ENCODE measurements at places on chromosomes 12 and 14. TPM values are rescaled to one million over a fixed set of nuclear protein-coding genes. Genes with fewer than 3 reads are reported as not detected.

The FKBP3 gene
- total RNA-seq = 31.9 TPM

The BRMS1L gene
- 6.5 TPM for total RNA-seq

The PIK3C2G gene
- total RNA-seq = not detected

The CCDC196 gene
- total RNA-seq = not detected

The CLEC1A gene
- total RNA-seq = 2.4 TPM

The ZNF740 gene
- 14.9 TPM for total RNA-seq

The LRFN5 gene
- total RNA-seq = under 0.01 TPM

The CPNE6 gene
- total RNA-seq = not detected

The PLEKHD1 gene
- under 0.01 TPM for total RNA-seq

The CLSTN3 gene
- 14.3 TPM for total RNA-seq

The DYRK4 gene
- total RNA-seq = 45.7 TPM

The RND1 gene
- 1.5 TPM for total RNA-seq

The FAM181A gene
- total RNA-seq = not detected

The RFX4 gene
- total RNA-seq = not detected

The OSBPL8 gene
- total RNA-seq = 31.7 TPM

The EID3 gene
- 4.1 TPM for total RNA-seq

The LIMA1 gene
- 50.3 TPM for total RNA-seq

The PMEL gene
- 0.19 TPM for total RNA-seq

The KRT83 gene
- not detected for total RNA-seq

The TUBA1B gene
- 1,723 TPM for total RNA-seq

The ANO2 gene
- 33.1 TPM for total RNA-seq

The CLEC2A gene
- not detected for total RNA-seq

The TCL1B gene
- not detected for total RNA-seq

The DPY19L2 gene
- 2.5 TPM for total RNA-seq

The TTC6 gene
- total RNA-seq = 0.36 TPM

The HOXC9 gene
- not detected for total RNA-seq

The TAS2R13 gene
- 1.8 TPM for total RNA-seq

The CBLN3 gene
- 1.3 TPM for total RNA-seq

The KLHL33 gene
- total RNA-seq = not detected

The FAM222A gene
- 0.27 TPM for total RNA-seq

The KLHL42 gene
- total RNA-seq = 23.2 TPM

Measured in endothelial cell of coronary artery (primary cell).